ENCODE measurements at places on chromosomes 7 and 10.

DNA sequence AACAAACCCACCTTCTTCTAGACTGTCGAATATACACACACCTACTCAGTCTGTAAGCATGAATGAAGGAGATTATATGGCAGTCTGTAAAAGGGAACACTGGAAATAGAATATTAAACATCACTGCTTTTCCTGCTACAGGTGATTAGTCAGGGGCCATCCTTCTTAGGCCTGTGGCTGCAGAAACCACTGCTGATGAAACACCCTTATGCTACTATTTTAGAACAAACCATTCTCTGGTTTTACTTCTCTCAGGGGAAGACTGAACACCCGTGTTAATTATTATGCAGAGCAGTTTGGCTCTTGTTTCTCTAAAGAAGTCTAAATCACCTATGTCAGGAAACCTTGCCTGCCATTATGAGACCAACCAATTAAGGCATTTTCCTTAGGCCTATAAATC, 351.1 kb upstream of the KLF6 start:
- DNase-seq: no peak

- DNase-seq: no peak
Measured at GRCh38 chr7:2018569-2019460, 213.9 kb downstream of the MAD1L1 start.

DNA sequence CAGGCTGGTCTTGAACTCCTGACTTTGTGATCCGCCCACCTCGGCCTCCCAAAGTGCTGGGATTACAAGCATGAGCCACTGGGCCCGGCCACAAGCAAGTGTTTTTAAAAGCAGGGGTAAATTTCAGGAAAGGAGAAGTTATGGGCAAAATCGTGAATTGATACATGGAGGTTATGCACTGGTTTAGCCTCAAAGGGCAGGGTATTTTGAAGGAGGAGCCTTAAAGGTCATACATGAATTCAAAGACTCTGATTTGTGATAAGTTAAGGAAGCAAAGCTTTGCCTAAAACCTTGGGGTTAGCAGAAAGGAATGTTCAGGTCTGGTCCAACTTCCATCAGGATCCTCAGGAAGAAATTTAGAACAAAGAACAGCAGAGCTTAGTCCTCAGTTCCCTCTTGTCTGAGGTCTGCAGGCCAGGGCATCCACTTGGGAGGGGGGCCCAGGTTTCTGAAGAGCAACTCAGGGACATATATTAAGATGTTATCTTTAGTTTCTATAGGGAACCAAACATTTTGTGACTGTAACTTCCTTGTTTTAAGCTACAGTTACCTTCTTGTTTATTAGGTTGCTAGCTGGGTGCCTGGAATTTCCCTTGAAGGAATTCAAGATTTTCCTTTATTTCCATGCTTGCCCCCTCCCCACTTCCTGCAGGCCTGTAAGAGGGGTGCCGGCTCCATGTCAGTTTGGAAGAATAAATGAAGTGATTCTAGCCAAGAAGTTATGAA, 2.8 kb upstream of the REPIN1 start:
- no peak for DNase-seq

DNA sequence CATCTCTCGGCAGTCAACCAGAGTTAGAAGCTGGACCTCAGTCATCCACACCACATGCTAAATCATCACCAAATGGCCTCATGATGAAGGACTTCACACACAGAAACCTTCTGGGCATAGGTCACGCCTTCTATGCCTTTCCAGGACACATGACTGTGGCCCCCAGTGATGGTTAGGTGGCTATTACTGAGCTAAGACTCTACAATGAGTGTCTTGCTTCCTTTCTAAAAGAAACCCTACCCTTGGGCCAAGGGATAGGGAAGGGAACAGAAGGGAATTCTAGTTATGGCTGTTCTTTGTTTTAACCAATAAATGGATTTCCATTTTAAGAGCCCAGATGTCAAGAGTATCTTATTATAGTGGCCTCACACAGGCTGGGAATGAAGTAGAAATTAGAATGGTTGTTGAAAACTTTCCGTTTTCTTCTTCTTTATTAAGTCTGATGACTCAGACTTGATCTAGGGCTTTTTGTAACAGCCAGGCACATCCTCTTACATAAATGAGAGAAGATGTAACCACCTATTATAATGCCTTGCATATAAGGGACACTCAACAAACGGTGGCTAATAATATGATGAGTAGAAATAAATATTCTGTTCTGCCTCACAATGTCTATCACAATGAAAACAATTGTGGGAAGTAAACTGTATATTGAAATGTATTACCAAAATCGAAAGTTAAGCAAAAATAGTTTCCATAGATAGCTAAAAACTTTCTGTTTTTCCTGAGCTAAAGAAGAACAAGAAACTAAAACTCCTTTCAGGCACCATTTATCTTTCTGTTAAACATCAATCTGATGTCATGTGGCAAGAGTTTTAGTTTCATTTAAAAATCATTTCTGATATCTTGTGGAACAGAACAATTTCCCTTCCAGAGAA, 62.5 kb upstream of the TOMM7 start:
- no peak for DNase-seq

DNA sequence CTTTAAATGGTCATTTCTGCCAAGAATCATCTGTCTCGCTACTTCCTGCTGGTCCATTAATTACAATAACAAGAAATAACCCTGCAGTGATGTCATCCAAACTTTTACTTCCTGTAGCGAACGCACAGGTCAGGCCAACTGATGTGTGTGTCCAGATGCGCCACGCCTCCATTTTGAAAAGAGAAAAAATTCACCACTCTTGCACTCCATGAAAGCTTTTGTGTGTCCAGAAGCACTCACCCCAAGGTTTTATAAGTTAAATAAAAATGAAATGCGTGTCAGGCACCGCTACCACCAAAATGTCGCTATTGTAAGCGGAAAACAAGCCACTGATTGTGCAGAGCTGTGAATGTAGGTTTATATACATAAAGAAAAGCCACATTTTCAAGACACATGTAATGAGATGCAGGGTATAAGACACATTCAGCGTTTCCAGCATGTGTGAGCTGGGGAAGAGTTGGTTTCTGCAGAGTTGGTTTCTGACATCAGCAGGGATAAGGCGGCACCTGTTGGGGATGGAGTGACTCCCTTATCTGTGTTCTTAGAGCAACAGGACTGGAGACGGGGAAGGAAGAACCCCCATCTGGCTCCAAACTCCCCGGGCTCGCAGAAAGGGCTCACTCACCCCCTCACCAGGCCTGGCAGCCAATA, 83.3 kb downstream of the CTBP2 start:
- no peak for DNase-seq

DNA sequence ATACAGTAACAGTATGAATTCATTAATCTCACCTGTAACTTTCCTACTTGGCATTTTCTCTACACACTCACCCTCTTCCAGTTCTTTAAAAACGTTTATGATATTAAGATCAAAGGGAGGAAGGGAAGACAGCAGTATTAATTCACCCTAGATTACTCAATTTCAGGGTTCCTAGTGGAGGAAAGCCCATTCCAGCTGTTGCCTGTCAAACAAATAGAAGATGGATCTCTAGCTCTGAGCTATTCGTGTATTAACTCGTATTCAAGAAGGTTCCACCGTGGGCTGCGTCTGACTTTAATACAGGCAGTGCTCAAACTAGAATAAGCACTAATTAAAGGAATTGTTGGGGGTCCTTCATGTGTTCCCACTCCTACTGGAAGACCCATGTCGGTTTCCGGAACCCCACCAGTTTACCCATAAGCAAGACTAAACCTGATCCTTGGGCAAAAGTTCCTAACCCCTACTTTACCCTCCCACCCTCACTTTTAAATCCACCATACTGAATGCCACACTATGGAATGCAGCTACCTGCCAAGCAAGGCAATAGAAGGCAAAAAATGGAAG, 2.1 kb downstream of the NANOS1 start:
- no peak for DNase-seq
